ENCODE measurements at places on chromosomes 2 and 18. TPM values are rescaled to one million over a fixed set of nuclear protein-coding genes. Genes with fewer than 3 reads are reported as not detected.

GRCh38 chr2:218256612-218257350 is 4.0 kb upstream of the GPBAR1 start:
- H3K4me1 ChIP-seq, result peaks cover 10% of the 10 kb centered on the region
- no peak overlapping the region for H3K4me3 ChIP-seq
- no peak overlapping the region for H3K27ac ChIP-seq
- no peak for DNase-seq

GRCh38 chr18:74795751-74796150 is 198.1 kb downstream of the ZNF407 start:
- no peaks in the 10 kb centered on the region for H3K4me1 ChIP-seq
- H3K27me3 ChIP-seq, result no peaks in the 10 kb centered on the region
- DNase-seq, result no peak
- H3K36me3 ChIP-seq, result no peaks in the 10 kb centered on the region

- peaks cover 11% of the 10 kb centered on the region for H3K27me3 ChIP-seq
- no peaks in the 10 kb centered on the region for H3K36me3 ChIP-seq
- no peak for DNase-seq
- H3K4me3 ChIP-seq, result no peak overlapping the region
- H3K4me1 ChIP-seq, result peaks cover 4% of the 10 kb centered on the region
- no peak overlapping the region for H3K27ac ChIP-seq
Measured at GRCh38 chr2:170362871-170363631, 185.1 kb downstream of the MYO3B start.

The DNMT3A gene
- 80.7 TPM for total RNA-seq

The BOK gene
- not detected for total RNA-seq

DNA sequence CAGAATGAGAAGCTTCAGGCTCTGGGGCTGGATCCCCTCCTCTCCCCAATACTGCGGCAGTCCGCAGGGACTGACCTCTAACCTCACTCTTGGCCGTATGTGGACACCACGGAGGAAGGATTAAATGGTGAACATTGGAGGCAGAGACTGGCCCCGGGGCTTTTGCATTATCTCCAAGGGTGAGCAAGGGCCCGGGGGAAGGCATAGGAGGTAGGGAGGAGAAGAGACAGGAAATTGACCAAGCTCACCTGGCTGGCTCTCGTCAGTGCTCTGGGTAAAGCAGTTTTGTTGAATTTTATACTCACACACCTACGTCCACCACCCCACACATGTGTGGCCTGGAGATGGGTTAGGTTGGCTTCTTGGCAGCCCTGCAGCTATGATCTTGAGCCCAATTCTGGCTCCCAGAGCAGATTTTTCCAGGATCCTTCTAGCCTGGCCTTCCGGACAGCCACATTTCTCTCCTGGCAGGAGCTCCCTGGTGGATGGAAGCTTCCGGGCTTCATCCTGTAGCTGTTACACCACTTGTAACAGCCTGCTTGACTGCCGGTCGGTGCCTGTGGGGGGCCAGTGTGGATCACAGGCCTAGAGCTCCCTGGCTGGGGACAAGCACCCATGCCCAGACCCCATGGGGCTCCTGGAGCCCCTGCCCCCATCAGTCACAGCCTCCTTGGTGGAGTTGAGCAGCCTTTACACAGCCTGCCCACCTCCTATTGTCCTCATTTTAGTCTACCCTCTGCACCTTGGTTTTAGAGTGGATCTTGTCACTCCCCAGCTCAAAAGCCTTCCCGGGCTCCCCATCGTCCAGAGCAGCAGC is 7.6 kb downstream of the ITM2C start:
- no peaks in the 10 kb centered on the region for H3K36me3 ChIP-seq
- H3K4me3 ChIP-seq, result no peak overlapping the region
- peaks cover 16% of the 10 kb centered on the region for H3K4me1 ChIP-seq

The CROCC2 gene
- not detected for total RNA-seq

The CNOT11 gene
- total RNA-seq, result 60.9 TPM

All from CD8-positive, alpha-beta memory T cell (primary cell).